Type B pancreatic cell (in vitro differentiated cells): ENCODE measurements at places on chromosomes 5 and 9. TPM values are rescaled to one million over a fixed set of nuclear protein-coding genes. Genes with fewer than 3 reads are reported as not detected.
A peak's percentile ranks its signal among the peaks of the same experiment; 100 is the strongest.

DNA sequence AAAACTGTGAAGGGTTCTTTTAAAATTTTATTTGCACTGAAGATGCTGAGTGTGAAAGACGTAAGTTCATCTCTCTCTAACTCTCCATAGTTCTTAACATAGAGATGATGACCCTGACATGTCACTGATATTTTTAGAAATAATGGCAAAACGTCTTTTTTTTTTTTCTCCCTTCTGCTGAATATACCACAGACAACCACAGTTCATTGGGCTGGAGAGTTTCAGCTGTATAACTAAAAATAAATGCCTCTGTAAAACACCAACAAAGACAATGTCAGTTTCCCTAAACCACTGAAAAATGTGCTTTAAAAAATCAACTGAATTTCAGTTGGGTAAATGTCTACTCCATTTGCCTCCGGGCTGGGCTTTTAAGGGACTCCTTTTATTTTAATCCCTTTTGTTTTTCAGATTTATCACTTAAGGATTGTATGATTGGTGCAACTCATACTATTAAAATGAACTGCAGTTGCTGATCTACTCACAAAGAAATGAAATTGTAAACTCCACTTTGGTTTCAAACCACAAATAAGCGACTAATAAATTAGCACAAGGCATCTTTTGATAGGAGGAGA is 830.9 kb upstream of the WWC1 start:
- no peak overlapping the region for H3K27ac ChIP-seq
- H3K36me3 ChIP-seq, result peaks cover 6% of the 10 kb centered on the region
- H3K27me3 ChIP-seq, result no peaks in the 10 kb centered on the region
- no peak for DNase-seq
- H3K4me1 ChIP-seq, result peaks cover 7% of the 10 kb centered on the region

DNA sequence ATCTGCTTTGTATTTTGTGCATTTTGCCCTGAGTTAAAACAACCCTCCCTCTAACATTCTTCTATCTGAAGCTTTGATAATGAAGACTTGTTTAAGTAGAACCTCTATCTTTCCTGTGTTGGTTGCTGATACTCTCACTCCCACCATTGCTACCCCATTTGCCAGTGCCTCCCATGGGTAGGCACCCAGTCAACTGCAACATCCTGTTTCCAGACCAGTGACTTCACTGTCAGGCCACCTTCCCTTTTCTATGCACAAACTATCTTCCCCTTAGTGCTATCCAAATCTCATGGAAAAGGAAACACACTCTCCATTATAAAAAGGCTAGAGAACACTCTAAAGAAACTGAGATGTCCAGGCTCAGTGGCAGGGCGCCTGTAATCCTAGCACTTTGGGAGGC is 5.6 kb upstream of the IARS1 start:
- peaks cover 8% of the 10 kb centered on the region for H3K36me3 ChIP-seq
- H3K27me3 ChIP-seq, result no peaks in the 10 kb centered on the region
- H3K4me1 ChIP-seq, result peaks cover 12% of the 10 kb centered on the region
- DNase-seq, result no peak
- H3K27ac ChIP-seq, result no peak overlapping the region

- H3K27ac ChIP-seq, result no peak overlapping the region
- no peaks in the 10 kb centered on the region for H3K36me3 ChIP-seq
- H3K27me3 ChIP-seq, result peaks cover 23% of the 10 kb centered on the region
- DNase-seq, result no peak
Observed at GRCh38 chr5:16321284-16321683, 141.7 kb upstream of the MARCHF11 start.

Gene LCN1
- not detected in 2 replicates for total RNA-seq

Gene KLHL3
- total RNA-seq, result 7.5 and 9.7 TPM in 2 replicates

GRCh38 chr5:127838661-127839060 is 135.5 kb downstream of the CCDC192 start:
- no peaks in the 10 kb centered on the region for H3K27me3 ChIP-seq
- no peak for DNase-seq
- no peak overlapping the region for H3K4me3 ChIP-seq
- H3K4me1 ChIP-seq, result peaks cover 13% of the 10 kb centered on the region
- no peaks in the 10 kb centered on the region for H3K36me3 ChIP-seq

DNA sequence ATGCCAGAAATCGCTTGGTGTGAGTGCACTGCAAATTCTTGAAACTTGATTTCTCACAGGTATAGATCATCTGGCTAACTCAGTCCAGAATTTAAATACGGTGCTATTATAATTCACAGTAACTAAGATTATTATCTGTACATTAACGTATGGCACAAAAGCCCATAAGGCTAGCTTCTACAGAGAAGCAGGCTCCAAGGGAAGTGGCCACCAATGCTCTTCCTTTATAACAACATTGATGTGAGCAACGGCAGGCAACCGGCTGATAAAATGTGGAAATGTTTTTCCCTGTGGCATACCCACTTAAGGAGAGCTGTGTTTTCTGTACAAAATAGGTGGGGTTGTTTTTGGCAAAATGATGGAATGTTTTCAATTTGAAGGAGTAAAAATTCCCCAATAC is 35.7 kb downstream of the SEMA4D start:
- no peaks in the 10 kb centered on the region for H3K27me3 ChIP-seq
- peaks cover 6% of the 10 kb centered on the region for H3K36me3 ChIP-seq
- no peak overlapping the region for H3K27ac ChIP-seq
- no peak overlapping the region for H3K4me3 ChIP-seq
- peaks cover 41% of the 10 kb centered on the region for H3K4me1 ChIP-seq

DNA sequence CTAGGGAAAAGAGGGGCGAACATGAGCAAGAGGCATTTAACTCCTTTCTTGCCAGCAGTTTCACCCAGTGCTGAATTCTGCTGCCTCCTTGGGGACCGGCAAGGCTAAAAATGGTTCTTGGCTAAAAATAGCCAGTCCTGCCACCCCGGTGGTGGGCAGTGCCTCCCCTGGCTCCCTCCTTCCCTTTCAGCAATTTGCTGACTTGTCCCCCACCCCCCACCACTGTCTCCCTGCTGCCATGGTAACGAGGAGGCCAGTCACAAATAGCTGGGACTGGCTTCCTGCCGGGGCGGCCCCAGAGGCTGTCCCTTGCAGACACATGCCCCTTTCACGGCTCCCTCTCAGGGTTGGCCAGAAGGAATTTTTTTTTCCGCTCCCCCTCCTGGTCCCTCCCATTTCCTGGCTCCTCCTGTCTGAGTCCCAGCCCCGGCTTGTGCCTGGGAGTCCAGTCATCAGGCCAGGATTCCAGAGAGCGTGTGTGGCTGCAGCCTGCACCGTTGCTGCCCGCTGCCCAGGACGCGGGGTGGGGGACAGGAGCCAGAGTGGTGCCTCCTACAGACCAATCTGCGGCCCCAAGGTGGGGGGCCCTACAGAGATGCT is 130.3 kb downstream of the RGS3 start:
- peak overlapping the region; percentile 86 for H3K4me3 ChIP-seq
- peak overlapping the region; percentile 62 for H3K27ac ChIP-seq
- peak; percentile 88 for DNase-seq
- H3K27me3 ChIP-seq, result no peaks in the 10 kb centered on the region

- H3K27me3 ChIP-seq, result no peaks in the 10 kb centered on the region
- H3K27ac ChIP-seq, result peak overlapping the region; percentile 64
- DNase-seq, result no peak
Observed at GRCh38 chr5:81787474-81788242, 36.8 kb upstream of the SSBP2 start.

- peaks cover 4% of the 10 kb centered on the region for H3K4me1 ChIP-seq
- H3K4me3 ChIP-seq, result no peak overlapping the region
- H3K27me3 ChIP-seq, result peaks cover 37% of the 10 kb centered on the region
- no peaks in the 10 kb centered on the region for H3K36me3 ChIP-seq
Observed at GRCh38 chr9:69317894-69318293, 7.1 kb upstream of the ENTREP1 start.

GRCh38 chr9:129483415-129484351 is 137.2 kb downstream of the C9orf50 start:
- H3K4me1 ChIP-seq, result peaks cover 61% of the 10 kb centered on the region
- H3K27me3 ChIP-seq, result no peaks in the 10 kb centered on the region
- H3K36me3 ChIP-seq, result no peaks in the 10 kb centered on the region

Gene EIF4EBP3
- 4.8 and 8.4 TPM in 2 replicates for total RNA-seq

Gene DDX4
- not detected in 2 replicates for total RNA-seq

Gene CCL21
- total RNA-seq, result not detected in 2 replicates

DNA sequence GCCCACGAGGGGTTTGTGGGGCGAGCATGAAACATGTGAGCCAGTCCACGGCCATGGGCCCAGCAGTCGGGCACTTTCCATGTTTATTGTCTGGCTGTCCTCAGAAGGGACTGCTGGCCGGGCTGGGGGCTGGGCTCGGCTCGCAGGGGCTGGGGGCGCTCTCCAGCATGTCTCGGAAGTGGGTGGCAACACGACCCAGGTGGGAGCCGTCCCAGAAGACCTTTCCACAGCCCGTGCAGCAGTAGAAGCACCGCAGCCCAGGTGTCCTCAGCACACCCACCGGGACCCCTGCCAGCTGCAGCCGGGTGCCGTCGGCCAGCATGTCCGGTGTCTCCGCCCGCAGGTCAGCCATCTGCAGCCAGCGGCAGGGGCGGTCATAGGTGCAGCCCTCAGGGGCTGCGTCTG is 4.8 kb upstream of the NRARP start:
- no peaks in the 10 kb centered on the region for H3K4me1 ChIP-seq
- no peak overlapping the region for H3K27ac ChIP-seq
- no peak for DNase-seq
- H3K4me3 ChIP-seq, result no peak overlapping the region
- no peaks in the 10 kb centered on the region for H3K36me3 ChIP-seq

- no peak for DNase-seq
- peaks cover 30% of the 10 kb centered on the region for H3K36me3 ChIP-seq
- H3K4me1 ChIP-seq, result peaks cover 13% of the 10 kb centered on the region
- H3K4me3 ChIP-seq, result no peak overlapping the region
- no peak overlapping the region for H3K27ac ChIP-seq
Observed at GRCh38 chr5:113020461-113021273, 44.1 kb downstream of the DCP2 start.

Gene RAB3C
- total RNA-seq, result 10.1 and 15.6 TPM in 2 replicates

DNA sequence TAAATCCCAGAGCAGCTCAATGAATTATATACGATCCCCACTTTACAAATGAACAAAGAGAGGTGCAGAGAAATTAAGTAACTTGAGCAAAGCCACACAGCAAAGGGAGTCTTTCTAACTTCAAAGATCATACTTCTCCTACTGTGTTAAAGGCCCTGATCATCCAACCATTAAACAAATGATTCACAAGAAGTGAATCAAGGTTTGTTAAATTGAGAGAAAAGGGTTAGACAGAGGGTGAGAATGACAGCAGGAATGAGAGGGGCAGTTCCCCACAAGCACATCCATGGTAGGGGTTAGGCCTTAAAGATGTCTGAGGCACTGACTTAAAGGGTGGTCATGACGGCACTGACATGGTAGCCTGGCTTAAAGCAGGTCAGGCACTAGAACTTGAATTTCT is 10.7 kb downstream of the IDNK start:
- no peak overlapping the region for H3K27ac ChIP-seq
- H3K36me3 ChIP-seq, result peaks cover 7% of the 10 kb centered on the region
- H3K4me3 ChIP-seq, result no peak overlapping the region
- H3K27me3 ChIP-seq, result no peaks in the 10 kb centered on the region
- H3K4me1 ChIP-seq, result peaks cover 14% of the 10 kb centered on the region
- DNase-seq, result no peak

GRCh38 chr5:31100047-31100575 is 93.4 kb upstream of the CDH6 start:
- peaks cover 1% of the 10 kb centered on the region for H3K4me1 ChIP-seq
- DNase-seq, result no peak
- no peak overlapping the region for H3K4me3 ChIP-seq
- no peak overlapping the region for H3K27ac ChIP-seq
- no peaks in the 10 kb centered on the region for H3K36me3 ChIP-seq

Gene SYNPO
- total RNA-seq, result 2.8 and 24.5 TPM in 2 replicates

DNA sequence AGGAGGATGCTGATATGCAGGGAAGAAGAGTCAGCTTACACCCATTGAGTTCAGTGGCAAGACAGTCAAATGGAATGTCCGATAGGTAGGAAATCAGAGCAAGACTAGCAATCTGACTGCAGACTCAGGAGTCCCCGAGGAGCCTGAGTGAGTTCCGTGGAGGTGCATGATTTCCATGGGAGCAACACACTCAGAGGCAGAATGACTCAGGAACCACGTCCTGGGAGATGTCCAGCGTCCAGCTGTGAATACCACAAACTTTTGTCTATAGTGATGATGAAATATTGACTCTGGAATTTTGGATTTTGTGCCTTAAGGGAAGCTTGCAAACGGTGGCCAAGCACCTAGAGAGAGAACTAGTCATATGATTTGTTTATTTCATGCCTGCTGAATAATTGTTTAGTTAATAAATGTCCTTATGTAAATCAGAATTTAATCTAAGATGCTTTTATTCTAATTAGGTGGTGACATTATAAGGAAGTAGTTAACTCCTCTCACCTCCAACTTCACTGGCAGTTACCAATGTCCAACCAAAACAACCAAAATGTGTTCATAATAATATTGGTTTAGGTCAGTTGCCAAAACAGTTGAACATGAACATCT is 100.4 kb downstream of the PDE4D start:
- H3K27me3 ChIP-seq, result peaks cover 5% of the 10 kb centered on the region
- no peak overlapping the region for H3K4me3 ChIP-seq
- H3K27ac ChIP-seq, result no peak overlapping the region
- DNase-seq, result no peak
- no peaks in the 10 kb centered on the region for H3K36me3 ChIP-seq

GRCh38 chr9:95857124-95857523 is 18.4 kb upstream of the ERCC6L2 start:
- peaks cover 26% of the 10 kb centered on the region for H3K4me1 ChIP-seq
- peaks cover 17% of the 10 kb centered on the region for H3K36me3 ChIP-seq
- no peak for DNase-seq
- H3K4me3 ChIP-seq, result no peak overlapping the region
- H3K27ac ChIP-seq, result no peak overlapping the region

- no peaks in the 10 kb centered on the region for H3K27me3 ChIP-seq
- peak overlapping the region; percentile 78 for H3K4me3 ChIP-seq
- DNase-seq, result no peak
- peak overlapping the region; percentile 100 for H3K27ac ChIP-seq
Observed at GRCh38 chr9:92974161-92974661, 26.9 kb downstream of the FGD3 start.

DNA sequence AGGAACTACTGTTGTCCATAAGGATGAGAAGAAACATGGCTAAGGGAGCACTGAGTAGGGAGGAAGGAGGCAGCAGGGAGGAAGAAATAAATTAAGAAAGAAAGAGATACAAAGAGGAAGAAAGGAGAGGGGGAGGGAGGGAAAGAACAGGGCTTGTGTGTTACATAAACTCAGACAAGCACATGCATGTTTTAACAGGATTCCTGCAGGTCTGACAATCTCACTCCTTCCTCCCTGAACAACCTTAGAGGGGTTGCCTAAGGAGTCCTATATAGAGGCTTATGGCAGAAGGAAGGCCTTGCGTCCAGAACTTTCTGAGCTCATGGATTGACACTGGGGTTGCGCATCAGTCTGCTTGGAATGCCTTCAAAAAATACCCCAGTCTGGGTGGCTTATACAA is 4.2 kb upstream of the KCNIP1 start:
- DNase-seq, result no peak
- H3K27me3 ChIP-seq, result peaks cover 72% of the 10 kb centered on the region
- no peaks in the 10 kb centered on the region for H3K36me3 ChIP-seq
- H3K4me1 ChIP-seq, result peaks cover 43% of the 10 kb centered on the region

Gene LCN10
- total RNA-seq, result not detected in 2 replicates

GRCh38 chr5:1673042-1673677 is 126.5 kb downstream of the MRPL36 start:
- no peak overlapping the region for H3K27ac ChIP-seq
- DNase-seq, result peak; percentile 51
- H3K27me3 ChIP-seq, result peaks cover 44% of the 10 kb centered on the region
- no peaks in the 10 kb centered on the region for H3K36me3 ChIP-seq
